ENCODE measurements at places on chromosomes 5 and 9.

GRCh38 chr9:8188723-8189407 is 389.3 kb upstream of the DMAC1 start:
- DNase-seq = peak; percentile 9

- no peak for DNase-seq
Observed at GRCh38 chr5:89351222-89351621, 468.2 kb upstream of the MEF2C start.

- DNase-seq = no peak
Observed at GRCh38 chr9:41229408-41230401, 40.6 kb upstream of the ZNG1F start.

DNA sequence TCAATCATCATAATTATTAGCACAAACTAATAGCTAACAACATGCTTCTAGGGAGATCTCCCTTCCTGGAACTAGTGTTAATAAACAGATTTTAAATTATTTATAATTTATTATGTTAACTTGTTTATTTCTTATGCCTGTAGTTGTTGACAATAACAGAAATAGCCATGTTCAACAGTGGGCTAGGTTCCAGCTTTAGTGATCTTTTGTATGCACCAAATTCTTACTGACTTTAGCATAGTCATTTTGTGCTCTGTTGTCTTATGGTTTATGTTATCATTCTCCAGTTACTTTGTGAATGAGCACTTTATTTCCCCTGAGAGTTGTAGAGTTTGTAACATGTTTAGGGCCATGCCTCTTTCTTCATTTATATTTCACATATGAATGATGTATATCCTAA is 70.6 kb downstream of the TMEM252 start:
- no peak for DNase-seq

DNA sequence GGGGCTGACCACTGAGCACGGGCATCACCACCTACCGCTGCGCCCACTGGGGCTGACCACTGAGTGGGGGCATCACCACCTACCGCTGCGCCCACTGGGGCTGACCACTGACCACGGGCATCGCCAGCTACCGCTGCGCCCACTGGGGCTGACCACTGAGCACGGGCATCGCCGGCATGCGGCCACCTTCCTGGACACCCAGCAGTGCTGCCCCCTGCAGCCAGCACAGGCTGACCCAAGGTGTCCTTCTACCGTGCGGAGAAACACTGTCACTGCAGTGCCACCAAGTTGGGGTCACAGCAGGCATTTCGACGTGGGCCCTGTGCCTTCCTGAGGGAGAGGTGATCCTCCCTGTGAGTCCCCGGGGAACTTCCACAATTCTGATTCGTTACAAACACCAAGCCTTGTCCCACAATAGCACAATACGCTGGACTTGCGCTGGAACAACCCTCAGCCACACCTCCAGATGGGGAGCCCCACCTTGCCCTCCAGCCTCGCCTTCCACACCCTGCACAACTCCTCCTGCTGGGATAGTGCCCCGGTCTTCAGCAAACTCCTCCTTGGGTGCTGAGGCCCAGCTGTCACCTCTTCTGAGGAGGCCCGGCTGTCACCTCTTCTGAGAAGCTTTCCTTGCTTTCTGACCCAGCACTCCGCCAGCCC is 90.3 kb upstream of the SARDH start:
- DNase-seq = no peak

DNA sequence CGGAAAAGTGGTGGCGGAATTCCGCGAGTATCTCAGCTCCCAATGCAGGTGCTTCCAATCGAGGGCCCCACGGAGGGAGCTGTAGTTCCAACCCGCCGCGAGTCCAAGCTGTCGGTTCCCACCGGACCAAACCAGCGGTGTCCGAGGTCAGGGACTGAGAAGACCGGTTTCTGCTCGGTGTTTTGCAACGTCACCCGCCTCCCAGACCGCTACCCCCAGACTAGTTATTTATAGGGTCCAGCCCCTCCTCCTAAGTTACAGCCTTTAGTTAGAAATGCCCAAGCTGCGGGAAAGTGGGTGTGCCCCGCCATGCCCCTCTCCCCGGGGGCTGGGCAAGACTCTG is 677 bp upstream of the MYORG start:
- DNase-seq = no peak

- no peak for DNase-seq
Observed at GRCh38 chr9:124285903-124286291, 28.1 kb downstream of the NEK6 start.

DNA sequence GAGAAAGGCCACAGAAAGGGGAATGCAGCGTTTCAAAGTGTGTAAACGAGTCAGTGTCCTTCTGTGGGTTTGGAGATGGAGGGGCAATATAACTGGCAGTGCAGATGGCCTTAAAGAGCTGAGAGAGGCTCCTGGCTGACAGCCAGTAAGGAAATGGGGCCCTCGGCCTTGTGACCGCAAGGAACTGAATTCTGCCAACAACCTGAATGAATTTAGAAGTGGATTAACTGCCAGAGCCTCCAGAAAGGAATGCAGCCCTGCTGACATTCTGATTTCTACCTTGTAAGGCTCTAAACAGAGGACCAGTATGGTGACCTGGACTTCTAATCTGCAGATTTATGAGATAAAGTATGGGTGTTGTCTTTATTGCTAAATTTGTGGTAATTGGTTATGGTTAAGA is 17.5 kb upstream of the NREP start:
- no peak for DNase-seq

DNA sequence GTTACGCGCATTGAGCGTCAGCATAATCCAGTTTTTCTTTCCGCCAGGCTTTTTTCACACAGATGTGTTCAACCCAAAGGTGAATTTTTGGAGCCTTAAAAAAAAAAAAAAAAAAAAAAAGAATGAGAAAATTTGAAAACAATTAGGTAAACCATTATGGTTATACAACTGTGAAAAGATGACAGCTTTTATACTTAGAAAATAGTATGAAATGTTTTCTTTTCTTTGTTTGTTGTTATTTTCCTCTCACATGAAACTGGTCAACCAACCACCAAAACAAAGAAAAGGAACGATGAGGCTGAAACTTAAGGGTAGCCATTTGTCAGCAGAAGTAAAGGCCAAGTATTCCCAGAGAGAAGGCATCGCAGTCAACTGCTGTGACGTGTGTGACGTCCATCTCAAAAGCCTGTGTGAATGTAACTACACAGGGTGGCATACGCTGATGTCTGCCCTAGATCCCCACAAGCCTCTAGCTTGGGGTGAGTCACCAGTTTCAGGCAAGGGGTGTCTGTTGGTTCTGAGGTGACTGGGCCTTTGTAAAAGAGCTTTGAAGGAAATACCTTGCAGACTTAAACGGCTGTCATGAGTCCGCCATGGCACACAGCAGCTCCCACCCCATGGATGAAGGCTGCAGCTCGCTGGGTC is 182.9 kb downstream of the AOPEP start:
- no peak for DNase-seq

DNA sequence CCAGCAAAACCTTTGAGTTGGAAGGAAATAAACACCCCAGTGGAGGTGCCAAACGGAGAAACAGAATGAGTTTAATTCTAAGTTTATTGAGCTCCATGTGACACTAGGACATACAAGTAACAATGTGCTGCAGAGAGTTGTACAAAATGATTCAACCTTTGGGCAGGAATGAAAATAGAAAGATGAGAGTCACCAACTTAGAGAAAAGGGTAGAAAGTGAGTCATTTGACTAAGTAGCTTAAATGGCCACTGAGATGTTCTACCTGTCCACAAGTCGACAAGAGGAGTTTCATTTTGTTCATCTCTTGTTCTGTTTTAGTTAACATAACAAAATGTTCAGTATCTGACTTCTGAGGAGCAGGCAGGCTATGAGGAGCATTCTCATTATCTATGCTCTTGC is 284.7 kb downstream of the NR2F1-AS1 start:
- DNase-seq = no peak

DNA sequence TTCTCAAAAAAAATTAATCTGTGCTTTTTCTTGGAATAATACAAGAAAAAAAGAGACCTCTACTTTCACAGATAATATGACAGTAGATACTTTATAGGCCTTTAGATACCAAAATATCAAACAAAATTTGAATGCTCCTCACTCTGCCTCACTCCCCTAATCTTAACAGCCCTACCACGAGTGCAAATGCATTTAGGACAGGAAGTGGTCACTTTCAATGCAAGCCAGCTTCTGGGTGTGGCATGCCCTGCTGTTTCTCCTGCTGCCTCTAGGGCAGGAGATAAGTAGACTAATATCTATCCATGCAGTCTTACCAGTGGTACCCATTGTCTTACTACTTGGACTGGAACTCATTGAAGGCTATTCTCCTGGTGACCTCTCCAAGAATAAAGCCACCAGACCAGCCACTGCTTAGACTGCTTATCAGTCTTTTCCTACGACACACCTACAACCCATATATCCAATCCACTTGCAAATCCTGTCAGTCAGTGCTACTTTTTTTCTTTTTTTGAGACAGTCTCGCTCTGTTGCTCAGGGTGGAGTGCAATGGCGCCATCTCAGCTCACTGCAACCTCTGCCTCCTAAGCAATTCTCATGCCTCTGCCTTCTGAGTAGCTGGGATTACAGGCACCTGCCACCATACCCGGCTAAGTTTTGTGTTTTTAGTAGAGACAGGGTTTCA is 23.0 kb downstream of the FRRS1L start:
- DNase-seq = no peak

DNA sequence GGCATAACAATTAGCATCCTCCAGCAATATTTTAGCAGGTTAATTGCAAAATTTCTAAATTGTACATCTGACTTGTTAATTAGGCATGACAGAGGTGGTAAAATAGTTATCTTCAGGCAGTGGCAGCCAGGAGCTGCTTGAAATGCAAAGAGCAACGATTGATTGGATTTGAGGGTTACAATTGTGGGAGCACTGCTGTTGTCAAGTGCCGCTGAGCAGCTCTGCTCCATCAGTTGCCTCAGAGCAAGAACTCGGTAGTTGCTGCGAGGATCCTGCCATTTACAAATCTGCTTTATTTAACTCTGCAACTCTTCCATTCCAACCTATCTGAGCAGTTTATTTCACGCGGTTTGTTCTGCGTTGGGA is 12.6 kb downstream of the PBX3 start:
- DNase-seq = no peak

GRCh38 chr9:107299437-107299836 is 16.4 kb downstream of the RAD23B start:
- no peak for DNase-seq

Data from stimulated activated CD4-positive, alpha-beta T cell treated with anti-CD3 and anti-CD28 coated beads, Interleukin-2, amount 100 ng/mL, for 48 hours (primary cell).